ENCODE measurements at places on chromosomes 2 and 18.

GRCh38 chr18:42053188-42053781 is 98.3 kb downstream of the PIK3C3 start:
- DNase-seq: peak; percentile 14

DNA sequence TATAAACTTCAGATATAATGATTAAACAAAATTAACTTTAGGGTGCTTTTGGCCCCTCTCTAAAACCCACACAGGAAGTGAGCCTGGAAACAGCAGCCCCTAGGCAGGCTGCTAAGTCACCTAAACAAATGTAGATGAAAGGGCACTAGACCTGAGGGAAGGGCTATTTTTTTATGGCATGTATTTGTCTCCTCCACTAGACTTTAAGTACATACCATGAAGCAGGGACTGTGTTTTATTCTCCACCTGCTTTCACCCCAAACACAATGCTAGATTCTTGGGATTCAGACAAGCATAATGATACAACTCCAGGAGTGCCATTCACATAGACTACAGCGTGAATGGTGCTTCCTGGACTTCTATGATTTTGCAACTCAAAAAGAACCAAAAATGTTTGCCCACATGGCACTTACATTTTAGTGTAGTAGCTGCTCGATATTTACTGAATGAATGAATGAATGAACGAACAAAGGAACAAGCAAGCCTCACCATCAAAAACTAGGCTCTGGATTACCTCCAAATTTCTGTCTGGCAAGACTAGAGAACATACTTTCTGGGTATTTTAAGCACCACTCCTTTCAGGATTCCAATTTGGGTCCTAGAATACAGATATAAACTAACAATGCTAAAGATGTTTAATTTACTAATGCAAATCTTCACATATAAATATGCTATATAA is 10.1 kb downstream of the ATAD2B start:
- no peak for DNase-seq

GRCh38 chr2:215887303-215887702 is 126.0 kb downstream of the MREG start:
- no peak for DNase-seq

GRCh38 chr2:178059111-178059510 is 13.5 kb downstream of the PDE11A start:
- DNase-seq: no peak

DNA sequence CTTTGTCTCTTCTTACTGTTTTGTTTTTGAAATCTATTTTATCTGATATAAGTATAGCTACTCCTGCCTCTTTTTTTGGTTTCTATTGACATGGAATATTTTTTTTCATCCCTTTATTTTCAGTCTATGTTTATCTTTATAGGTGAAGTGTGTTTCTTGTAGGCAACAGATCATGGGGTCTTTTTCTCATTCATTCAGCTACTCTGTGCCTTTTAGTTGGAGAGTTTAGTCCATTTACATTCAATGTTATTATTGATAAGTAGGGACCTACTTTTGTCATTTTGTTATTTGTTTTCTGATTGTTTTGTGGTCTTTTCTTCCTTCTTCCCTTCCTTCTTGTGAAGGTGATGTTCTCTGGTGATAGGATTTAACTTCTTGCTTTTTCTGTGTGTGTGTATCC is 60.0 kb upstream of the STK39 start:
- no peak for DNase-seq

DNA sequence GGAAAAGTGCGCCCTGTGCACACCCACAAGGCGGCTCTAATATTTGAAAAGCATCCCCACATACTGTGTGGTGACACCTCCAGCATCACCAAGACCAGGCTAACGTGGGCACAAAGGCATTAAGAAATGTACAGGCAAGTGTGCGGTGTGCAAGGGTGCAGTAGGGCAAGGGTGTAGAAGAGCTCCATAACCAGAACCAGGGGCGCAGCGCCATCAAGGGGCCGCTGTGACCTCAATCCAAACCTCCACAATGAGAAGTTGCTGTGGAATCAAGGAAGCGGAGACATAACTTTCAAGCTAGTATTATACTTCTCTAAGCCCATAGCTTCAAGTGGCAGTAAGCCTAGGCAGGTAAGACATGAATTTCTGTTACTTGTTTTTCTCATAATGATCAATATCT is 13.0 kb downstream of the L3MBTL4 start:
- no peak for DNase-seq

- no peak for DNase-seq
Observed at GRCh38 chr2:195666113-195666712, 9.2 kb downstream of the SLC39A10 start.

- no peak for DNase-seq
Observed at GRCh38 chr2:222076973-222077690, 221.7 kb downstream of the PAX3 start.

DNA sequence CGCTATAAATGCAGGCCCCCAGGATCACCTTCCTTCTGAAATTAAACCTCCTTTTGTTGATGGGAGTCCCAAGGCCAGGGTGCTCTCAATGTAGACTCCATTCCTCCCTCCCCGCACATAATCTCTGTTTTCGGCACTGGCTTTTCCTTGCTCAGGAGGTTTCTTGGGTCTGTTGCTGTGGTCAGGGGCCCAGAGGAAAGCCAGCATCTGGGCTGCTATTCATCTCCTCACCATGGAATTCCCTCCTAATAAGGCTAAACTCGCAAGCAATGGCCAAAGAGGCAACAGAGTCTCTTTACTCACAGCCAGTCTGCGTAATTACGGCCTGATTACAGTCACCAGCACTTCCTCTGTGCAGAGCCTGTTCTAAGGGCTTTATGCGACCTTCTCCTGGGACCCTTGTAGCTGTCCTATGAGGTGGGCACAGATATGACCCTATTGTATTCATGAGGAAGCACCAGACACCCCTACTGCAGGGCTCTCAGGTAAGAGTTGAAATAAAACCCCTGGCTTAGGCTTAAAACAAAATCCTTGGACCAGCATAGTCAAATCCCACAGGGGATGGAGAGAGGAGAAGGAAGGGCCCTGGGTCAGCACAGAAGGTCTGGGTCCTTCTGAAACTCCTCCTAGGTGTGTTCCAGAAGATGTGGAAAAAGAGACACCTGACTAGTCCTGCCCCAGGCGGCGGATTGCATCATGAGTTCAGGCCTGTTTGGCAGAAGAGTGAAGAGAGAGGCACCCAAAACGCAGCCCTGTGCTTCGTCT is 105.0 kb upstream of the SH3BP4 start:
- no peak for DNase-seq

- DNase-seq: no peak
Observed at GRCh38 chr2:8278709-8279354, 403.0 kb upstream of the ID2 start.

DNA sequence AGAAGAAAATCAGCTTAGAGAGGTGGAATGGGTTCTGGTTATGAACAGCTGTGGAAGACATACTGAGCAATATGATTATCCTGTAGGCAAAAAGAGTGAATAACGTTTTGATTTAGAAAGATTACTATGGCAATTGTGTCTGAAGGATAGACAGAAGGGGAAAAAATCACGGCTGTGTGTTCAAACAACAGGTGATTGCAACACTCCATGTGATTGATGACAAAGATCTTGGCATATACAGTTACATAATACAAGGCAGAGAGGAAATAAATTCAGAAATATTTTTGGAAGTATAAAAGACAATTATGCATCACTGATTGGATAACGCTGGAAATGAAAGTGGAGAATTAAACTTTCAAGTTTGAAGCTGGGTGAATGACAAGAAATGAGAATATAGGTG is 58.5 kb upstream of the KCNJ3 start:
- no peak for DNase-seq

GRCh38 chr2:7841751-7842150 is 840.1 kb upstream of the ID2 start:
- no peak for DNase-seq

GRCh38 chr2:106851087-106851874 is 34.7 kb downstream of the ST6GAL2 start:
- DNase-seq: no peak

DNA sequence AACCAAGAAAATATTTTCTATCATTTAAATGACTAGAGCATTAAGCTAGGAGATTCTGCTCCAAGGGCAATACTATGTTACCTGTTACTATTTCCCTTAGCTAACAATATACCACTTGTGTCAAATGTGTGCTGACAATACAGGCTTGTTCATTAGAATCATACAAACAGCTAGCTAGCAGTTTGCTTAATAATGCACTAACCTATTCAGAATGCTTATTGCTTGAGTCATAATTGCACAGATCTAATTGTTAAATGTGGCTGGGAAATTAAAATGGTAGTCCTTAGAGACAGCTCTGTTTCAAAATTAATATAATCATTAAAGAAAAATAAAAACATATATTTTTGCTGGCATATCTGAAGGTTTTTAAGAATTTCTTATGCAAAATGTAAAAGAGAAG is 344.2 kb downstream of the ERBB4 start:
- no peak for DNase-seq

DNA sequence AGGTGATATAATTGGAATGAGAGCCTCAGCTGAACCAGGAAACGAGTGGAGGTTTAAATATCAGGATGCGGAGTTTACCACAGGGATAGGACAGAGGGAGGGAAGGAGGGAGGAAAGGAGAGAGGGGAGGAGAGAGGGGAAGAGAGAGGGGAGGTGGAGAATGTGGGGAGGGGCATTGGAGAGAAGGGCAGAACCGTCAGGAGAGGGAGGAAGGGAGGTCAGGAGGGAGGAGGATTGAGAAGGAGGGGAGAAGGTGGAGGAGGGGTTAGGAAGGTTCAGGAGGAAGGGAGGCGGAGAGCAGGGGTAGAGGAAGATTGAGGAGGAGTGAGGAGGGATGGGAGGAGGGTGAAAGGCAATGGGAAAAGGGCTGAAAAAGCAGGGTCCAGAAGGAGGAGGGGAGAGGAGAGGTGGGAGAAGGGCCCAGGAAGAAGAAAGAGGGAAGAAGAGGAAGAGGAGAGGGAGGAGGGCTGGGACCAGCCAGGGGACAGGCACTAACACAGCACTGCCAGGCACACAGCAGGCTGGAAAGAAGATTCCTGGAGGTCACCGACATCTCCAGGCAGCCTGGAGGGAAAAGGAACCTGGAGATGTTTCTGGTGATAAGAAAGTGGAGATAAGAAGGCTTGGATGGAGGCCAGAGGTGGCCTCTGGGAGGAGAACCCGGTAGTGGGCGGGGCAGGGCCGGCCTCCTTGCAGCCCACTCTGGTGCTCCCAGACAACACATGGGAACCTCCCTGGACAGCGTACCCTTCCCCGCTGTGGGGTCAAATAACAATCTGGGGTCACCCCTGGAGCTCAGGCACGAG is 176.7 kb upstream of the SMAD2 start:
- no peak for DNase-seq

DNA sequence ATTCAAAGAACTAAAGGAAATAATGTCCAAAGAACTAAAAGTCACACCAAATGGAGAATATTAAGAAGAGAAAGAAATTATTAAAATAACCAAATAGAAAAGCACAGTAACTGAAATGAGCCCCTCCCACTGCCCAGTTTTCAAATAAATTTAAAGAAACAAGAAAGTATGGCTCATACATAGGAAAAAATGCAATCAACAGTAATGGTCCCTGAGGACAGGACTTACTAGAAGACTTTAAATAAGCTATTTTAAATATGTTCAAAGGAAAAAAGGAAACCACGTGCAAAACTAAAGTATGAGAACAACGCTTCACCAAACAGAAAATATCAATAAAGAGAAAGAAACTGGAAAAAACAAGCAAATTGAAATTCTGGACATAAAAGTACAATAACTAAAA is 58.9 kb downstream of the TMEM131 start:
- no peak for DNase-seq

GRCh38 chr2:204183608-204184007 is 247.0 kb downstream of the ICOS start:
- no peak for DNase-seq

- DNase-seq: no peak
Observed at GRCh38 chr2:8642366-8643068, 39.3 kb upstream of the ID2 start.

DNA sequence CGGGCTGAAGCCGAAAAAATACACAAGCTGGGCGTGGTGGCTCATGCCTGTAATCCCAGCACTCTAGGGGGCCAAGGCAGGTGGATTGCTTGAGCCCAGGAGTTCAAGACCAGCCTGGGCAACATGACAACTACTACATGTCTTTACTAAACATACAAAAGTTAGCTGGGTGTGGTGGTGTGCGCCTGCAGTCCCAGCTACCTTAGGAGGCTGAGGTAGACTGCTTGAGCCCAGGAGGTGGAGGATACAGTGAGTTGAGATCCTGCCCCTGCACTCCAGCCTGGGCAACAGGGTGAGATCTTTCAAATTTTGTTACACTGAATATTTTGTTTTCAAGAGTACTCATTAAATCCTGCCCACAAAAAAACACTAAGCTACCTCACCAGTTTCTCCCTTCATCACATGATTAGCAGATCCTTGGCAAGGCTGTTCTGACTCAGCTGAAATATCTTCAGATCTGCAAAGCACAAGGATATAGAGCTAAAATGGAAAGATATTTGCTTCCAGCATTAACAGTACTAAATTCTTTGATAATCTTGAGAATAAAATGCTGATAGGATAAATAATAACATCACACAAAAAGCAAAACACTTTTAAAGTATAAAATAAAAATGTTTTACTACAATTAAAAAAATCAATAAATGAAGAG is 28.2 kb upstream of the MCM6 start:
- DNase-seq: no peak

- no peak for DNase-seq
Observed at GRCh38 chr2:10344105-10345066, 41.7 kb downstream of the HPCAL1 start.

DNA sequence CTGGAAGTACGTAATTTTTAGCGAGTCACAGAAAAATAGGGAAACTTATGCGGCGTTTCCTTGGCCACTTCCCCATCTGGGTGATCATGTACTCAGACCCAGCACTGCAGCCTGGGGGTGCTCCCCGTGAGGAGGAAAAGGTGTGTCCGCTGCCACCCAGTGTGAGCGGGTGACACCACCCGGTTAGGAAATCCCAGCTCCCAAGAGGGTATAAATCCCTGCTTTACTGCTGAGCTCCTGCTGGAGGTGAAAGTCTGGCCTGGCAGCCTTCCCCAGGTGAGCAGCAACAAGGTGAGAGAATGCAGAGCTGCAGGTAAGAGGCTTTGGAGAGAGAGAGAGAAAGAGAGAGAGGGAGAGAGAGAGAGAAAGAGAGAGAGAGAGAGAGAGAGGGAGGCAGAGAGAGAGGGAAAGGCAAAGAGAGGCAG is at the start of gene IL1R2:
Gene IL1R2 (plus strand): TSS at position 240 of the 425 bp plus-strand sequence. CDS start 16,616 bp downstream, outside the sequence.
- DNase-seq: no peak

- no peak for DNase-seq
Observed at GRCh38 chr18:42893977-42894376, 221.5 kb downstream of the RIT2 start.

GRCh38 chr18:9067823-9068222 is 34.7 kb upstream of the NDUFV2 start:
- DNase-seq: no peak

- no peak for DNase-seq
Observed at GRCh38 chr18:13973061-13973575, 57.8 kb upstream of the MC2R start.

DNA sequence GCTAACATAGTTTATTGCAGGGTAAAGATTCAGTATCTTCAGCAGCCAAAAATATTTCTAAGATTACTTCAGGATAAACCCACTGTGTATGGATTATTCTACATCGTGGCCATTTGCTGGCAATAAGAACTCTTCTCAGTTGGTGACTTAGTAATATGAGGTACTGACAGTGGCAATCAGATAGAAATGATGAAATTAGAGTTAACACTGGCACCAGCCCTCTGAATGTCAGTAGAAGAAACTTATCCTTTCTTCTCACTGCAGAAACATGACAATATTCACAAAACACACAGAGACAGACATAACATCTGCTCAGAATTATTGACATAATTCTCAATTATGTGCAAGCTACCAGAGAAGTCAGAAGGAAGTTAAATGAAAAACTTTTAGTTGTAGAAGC is 246.3 kb upstream of the COL3A1 start:
- no peak for DNase-seq
